ENCODE measurements at places on chromosomes 2 and 18.

- no peak for DNase-seq
Measured at GRCh38 chr2:186135686-186136085, 350.4 kb upstream of the ZC3H15 start.

DNA sequence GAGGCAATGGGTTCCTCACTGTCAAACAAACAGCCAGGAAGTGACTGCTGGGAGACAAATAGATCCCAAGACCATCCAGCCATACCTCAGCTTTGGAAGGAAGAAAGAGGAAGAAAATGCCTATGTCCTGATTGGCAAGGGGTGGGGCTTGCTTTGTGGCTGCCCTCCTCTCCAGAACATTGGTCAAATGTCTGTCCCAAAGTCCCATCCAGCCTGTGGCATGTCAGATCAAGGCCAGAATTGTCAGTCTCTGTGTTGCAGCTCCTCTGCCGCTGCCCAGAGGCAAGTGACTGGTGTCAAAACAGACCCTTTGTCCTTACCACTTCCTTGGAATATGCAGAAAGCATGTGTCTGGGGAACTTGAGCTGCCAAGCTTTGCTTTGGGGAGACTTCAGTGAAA lies 63.0 kb upstream of the SMAD2 start:
- DNase-seq, result no peak

DNA sequence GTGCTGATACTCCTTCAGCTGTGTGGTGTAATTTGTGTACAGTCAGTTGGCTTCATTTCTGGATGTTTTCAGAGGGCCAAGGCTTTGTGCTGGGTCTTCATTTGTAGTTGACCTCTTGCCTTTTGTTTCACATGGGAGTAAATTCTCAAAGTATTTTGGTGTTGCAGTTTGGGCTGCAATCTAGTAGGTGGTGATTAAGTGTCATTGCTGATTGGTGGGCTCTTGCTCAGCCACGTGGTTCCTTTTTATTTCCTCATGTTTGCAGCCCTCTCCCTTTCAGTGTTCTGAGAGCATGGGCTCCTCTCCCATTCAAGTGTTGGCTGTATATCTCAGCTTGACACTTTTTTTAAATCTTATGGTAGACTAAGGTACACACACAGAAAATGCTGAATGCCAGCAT lies 96.8 kb downstream of the SNTG2 start:
- no peak for DNase-seq

- no peak for DNase-seq
Measured at GRCh38 chr2:120341977-120342376, 4.0 kb upstream of the INHBB start.

- no peak for DNase-seq
Measured at GRCh38 chr2:74778381-74779264, 55.3 kb upstream of the HK2 start.
